Suprapubic skin (tissue), 4 donors: ENCODE measurements at places on chromosomes 16 and 17.

DNA sequence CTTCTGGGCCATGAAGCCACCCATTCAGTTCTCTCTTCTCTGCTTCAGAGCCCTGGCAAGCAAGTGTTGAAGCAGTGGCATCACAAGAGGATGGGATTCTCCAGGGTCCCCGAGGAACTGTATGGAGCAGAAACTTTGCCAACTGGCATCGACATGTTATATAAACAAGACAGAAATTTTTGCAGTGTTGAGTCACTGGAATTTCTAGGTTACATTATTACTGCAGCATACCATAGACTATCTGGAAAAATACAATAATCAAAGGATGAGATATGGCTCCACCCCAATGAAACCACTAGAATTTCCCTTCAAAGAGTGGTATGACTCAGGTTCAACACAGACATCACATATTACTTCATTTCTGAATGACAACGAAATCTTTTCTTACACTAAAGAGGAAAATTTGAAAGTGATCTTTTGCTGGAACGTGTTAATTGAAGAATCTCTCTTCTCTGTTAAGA is 343.0 kb upstream of the DYNLRB2 start:
- no peak for DNase-seq

DNA sequence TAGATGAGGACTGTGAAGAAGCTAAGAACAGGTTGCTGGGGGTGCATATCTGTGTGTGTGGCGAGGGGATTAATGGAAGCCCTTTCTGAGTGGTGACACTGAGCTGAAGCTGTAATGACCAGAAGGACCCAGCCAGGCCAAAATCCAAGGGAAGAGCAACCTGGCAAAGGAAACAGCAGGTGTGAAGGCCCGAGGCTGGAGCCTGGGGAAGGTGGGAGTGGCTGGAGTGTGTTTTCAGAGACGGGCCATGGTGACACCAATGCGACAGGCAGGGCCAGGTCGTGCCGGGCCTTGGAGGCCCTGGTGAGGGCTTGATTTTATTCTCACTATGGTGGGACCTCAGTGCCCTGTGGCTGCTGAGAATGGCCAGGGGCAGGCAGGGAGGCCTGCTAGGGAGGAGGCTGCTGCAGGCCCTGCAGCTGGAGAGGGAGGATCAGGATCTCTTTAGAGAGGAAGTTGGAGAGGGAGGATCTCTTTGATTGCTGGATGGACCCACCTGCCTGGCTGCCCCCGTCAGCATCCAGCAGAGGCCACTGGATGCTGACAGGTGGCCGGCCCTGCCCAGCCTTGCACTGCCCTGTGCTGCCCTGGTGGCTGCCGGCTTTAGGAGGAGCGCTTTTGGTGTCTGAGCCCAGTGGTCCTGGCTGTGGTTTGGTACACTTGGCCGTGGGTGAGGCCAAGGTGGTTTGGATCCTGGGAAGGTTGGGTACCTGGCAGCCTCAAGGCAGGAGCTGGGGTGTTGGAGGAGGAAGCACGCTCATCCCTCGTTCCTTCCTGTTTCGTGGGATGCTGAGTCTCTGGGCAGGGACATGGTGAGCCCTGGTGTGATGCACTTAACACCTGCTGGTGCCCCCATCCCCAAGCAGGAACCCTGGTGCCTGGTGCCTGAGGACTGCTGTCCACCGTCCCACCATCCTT is 188.3 kb downstream of the SEC14L1 start:
- peak; percentile 61 for DNase-seq

DNA sequence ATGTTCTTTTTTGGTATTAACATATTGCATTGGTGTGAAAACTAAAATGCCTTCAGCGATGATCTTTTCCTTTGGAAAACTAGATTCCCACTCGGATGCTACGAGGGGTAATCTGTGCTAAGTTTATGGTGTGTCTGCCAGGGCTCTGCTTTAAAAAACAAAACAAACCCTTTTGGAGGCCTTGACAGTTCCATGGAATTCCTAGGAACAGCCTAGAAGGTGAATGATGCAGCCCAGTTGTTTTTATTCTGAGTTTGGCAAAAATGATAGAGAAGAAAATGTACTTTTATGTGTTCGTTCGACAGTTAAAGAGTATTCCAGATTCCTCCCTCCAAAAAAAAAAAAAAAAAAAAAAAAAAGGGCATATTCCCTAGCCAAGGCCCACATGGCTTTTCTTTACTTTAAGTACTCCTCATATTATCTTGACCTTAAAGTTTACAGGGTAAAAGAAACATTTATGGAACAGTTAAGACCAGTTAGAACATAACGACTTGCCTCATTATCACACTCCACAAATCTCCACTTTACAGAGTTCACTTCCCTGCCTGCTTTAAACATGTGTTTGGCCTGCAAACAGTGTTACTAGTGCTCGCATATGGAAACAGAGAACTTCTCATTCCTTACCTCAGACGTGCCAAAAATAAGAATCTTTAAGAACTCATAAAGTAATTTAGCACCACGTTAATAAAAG is 159.1 kb downstream of the WWOX start:
- no peak for DNase-seq

DNA sequence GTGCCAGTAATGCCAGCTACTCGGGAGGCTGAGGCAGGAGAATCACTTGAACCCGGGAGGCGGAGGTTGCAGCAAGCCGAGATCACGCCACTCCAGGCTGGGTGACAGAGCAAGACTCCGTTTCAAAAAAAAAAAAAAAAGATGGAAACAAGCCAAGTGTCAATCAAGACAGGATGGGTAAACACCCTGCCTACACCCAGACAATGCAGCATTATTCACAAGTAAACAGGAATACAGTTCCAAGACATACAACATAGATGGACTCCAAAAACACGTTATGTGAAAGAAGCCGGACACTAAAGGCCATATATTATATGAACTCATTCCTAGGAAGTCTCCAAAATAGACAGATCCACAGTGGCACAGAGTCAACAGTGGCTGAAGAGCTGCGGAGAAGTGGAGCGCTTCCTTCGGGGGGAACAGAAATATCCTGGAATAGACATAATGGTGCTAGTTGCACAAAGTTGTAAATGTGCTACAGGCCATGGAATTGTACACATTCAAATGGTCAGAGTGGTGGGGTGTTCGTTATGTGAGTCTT is 33.9 kb downstream of the ANKRD11 start:
- no peak for DNase-seq

DNA sequence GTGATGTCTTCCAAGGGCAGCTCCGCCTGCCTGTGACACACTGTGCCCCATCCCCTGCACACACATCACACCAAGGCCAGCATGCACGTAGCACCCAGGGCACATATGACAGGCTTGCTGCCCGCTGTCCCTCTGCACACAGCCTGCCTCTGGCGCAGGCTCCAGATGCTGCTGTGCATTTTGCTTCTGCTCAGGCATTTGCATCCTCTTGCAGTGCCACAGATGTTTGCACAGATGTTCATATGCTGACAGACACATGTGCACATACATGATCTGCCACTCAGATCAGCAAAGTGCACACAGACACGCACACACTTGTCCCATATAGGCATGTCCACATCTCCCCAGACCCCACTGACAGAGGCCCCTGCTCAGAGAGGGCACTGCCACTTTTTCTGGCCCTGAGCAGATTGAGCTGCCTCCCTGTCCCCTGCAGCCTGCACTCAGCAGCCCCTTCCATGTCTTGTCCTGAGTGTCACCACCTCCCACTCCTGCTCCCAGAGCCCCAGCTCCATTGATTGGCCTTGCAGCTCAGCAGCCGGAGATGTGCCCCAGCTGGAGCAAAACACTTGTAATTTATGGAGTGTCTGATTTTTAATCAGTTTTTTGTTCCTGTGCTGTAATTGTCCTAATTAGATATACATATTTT is 115.1 kb upstream of the RPL38 start:
- no peak for DNase-seq

DNA sequence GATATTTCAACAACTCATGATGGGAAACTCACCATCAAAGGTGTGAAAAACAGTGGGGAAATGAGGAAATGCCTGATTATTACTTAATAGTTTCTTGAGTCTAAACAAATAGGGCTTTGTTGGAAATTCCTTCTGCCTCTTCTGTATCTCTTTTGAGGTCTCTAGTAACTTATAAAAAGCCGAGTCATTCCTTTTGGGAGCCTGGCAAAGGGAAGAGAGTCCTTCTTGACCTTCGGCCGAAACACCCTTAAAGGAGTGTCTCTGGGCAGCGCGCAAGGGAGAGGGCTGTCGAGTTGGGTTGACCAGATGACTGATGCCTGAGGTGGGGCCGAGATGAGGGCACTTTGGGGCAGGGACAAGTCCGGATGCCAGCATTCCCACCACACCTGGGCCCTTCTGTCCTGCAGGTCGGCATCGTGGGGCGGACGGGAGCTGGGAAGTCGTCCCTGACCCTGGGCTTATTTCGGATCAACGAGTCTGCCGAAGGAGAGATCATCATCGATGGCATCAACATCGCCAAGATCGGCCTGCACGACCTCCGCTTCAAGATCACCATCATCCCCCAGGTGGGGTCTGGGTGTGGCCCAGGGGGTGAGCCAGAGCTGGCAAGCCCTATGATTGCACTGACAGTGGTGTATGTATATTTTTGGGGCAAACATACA is 89.2 kb downstream of the ABCC6 start:
- DNase-seq: no peak

GRCh38 chr16:54424043-54424451 is 137.5 kb upstream of the IRX3 start:
- DNase-seq: no peak

DNA sequence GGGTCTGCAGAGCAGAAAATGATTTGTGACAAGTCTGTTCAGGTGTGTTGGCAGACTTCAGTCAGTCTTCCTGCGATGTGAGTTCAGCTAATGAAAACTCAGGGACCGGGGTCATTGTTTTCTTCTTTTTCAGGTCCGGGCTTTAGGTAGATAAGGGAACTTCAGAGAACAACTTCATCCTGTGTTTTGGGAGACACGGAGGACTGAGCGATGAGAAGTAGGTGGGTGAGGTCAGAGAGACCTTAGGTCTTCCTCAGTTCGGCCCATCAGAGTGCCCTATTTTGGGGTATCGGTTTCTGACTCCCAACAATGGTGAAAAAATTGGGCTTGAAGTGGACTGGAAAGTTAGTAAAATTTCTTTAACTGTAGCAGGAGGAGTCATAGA is 88.9 kb upstream of the ATF7IP2 start:
- no peak for DNase-seq
